ENCODE measurements at places on chromosomes 12 and 14. TPM values are rescaled to one million over a fixed set of nuclear protein-coding genes. Genes with fewer than 3 reads are reported as not detected.

DNA sequence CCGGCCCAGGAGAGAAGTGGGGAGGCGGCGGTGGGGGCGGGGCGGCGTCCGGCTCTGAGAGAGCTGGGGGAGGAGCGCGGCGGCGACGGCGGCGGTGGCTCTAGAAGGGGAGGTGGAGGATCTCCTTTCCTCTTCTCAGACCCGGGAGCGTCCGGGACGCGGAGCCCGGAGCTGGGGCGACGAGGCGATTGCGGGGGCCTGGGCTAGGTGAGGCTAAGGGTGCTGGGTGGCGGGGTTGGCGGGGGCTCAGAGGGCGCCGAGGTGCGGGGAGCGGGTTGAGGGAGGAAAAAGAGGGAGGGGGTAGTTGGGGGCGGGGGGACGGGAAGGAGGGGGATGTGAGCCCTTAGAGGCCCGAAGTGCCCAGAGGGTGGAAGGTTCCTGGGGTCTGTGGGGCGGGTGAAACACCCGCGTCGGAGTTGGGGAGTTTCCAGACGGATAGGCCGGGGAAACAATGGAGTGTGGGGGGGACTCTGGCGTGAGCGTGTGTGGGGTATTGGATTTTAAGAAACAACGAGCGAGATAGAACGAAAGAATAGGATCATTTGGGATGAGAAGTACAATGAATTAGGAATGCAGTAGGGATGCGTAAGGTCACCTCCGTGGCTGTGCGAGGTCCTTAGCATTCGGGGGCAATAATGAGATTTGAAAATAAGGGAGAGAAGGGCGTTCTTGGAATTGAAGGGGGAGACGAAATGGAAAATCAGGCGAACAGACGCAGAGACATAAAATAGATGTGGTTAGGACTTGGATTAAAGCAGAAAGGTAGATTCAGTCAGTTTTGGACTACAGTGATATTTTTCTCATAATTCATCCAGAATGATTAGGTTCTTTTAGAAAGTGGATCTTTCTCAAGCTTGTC lies at the start of gene SPATS2:
Gene SPATS2 (plus strand): TSS at position 82 of the 859 bp plus-strand sequence. CDS start 93,551 bp downstream, outside the sequence.
- H3K27me3 ChIP-seq = no peaks in the 10 kb centered on the region
- no peak for DNase-seq
- H3K36me3 ChIP-seq = no peaks in the 10 kb centered on the region
- peak within 1 kb of the TSS; percentile 90 for H3K4me3 ChIP-seq

- no peak overlapping the region for H3K27ac ChIP-seq
- DNase-seq = no peak
- H3K4me1 ChIP-seq = no peaks in the 10 kb centered on the region
- H3K27me3 ChIP-seq = no peaks in the 10 kb centered on the region
Observed at GRCh38 chr14:70008284-70009262, 129.4 kb downstream of the SMOC1 start.

- no peaks in the 10 kb centered on the region for H3K4me1 ChIP-seq
- no peak overlapping the region for H3K27ac ChIP-seq
- no peaks in the 10 kb centered on the region for H3K36me3 ChIP-seq
- H3K4me3 ChIP-seq = no peak overlapping the region
Observed at GRCh38 chr14:48670939-48671338, 915.2 kb downstream of the RPS29 start.

Gene ST8SIA1
- 6.0 TPM for total RNA-seq

GRCh38 chr12:167959-168600 lies 45.9 kb downstream of the SLC6A12 start:
- H3K4me1 ChIP-seq = no peaks in the 10 kb centered on the region
- no peak for DNase-seq
- H3K36me3 ChIP-seq = no peaks in the 10 kb centered on the region
- H3K4me3 ChIP-seq = no peak overlapping the region
- no peaks in the 10 kb centered on the region for H3K27me3 ChIP-seq

Gene KMT2D
- 129 TPM for total RNA-seq

DNA sequence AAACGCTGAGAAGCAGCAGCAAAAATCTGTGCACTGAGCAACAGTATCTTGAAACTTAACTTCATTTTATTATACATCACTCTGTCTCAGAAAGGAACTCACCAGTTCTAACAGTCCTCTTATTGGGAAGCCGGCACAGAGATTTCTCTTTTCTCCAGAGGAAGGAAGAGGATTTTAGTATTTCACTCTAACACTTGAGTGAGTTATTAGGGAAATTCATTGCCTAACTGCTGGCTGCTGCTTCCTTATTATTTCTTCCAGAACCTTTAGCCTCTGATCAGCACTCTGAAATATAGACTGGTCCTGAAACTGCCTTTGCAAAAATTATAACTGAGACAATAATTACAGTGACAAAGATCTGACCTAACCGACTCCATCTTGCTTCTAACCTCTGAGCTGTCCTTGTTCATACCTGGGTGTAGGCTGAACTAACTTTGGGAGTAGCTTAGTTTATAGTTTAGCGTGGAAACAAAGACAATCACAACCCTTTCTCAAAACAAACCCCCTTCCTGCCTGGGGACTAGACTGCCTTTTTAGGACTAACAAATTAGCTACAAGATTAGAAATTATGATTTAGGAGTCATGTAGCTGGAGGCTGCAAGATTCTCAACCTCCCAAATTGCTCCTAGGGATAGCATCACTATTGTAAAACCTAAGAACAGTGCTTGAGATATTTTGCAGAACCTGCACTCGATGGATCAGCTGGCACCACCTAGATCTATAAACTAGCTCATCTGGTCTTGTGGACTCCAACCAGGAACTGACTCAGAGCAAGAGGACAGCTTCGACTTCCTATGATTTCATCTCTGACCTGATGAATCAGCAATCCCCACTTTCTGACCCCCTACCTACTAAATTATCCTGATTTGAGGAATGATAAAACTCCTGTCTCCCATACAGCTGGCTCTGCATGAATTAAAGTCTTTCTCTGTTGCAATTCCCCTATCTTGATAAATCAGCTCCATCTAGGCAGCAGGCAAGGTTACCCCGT lies 117.5 kb downstream of the DYRK2 start:
- DNase-seq = no peak
- no peak overlapping the region for H3K27ac ChIP-seq
- H3K27me3 ChIP-seq = no peaks in the 10 kb centered on the region
- no peaks in the 10 kb centered on the region for H3K36me3 ChIP-seq

- H3K27me3 ChIP-seq = no peaks in the 10 kb centered on the region
- H3K27ac ChIP-seq = peak overlapping the region; percentile 79
Observed at GRCh38 chr12:67630373-67631088, 18.0 kb upstream of the DYRK2 start.

DNA sequence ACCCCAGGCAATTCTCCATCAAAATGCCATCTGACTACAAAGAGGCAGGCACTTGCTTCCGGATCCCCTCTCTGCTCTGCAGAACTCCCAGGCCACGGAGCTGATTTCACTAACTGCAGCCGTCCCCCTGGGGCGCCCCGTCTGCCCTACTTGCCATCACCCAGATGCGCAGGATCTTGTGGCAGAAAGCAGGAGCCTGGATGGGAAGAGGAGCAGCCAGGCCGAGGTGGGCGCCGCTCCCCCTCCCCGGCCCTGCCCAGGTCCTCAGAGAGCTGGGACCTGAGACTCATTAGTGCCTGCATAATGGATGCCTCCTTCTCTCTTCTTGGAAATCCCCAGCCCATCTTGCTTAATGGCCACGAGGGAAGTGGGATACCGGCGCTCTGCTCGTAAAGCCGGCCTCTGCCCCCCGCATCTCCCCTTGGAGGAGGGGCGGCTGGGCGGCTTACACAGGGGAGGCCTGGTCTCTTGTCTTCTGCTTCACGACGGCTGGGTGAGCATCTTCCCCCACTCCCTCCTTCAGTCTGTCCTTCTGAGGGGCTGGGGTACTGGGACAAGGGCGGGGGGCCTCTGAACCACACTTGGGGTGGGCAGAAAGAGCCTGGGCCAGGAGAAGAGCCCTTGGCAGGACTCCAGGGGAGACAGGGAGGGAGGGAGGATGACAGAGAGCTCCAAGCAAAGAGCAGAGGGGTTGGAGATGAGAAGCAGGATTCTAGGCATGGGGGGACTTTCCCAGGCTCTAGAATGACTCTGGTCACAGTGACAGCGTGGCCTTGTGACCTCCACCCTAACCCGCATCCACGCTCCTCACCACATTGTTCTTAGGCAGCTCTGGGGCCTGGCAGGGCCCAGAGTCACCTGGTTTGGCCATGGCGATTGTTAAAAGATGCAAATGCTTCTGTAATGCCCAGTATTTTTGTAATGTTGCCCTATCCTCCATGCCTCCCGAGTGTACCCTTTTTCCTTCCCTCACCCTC lies 19.4 kb upstream of the EML1 start:
- no peaks in the 10 kb centered on the region for H3K27me3 ChIP-seq
- H3K36me3 ChIP-seq = no peaks in the 10 kb centered on the region
- no peaks in the 10 kb centered on the region for H3K4me1 ChIP-seq
- no peak for DNase-seq

DNA sequence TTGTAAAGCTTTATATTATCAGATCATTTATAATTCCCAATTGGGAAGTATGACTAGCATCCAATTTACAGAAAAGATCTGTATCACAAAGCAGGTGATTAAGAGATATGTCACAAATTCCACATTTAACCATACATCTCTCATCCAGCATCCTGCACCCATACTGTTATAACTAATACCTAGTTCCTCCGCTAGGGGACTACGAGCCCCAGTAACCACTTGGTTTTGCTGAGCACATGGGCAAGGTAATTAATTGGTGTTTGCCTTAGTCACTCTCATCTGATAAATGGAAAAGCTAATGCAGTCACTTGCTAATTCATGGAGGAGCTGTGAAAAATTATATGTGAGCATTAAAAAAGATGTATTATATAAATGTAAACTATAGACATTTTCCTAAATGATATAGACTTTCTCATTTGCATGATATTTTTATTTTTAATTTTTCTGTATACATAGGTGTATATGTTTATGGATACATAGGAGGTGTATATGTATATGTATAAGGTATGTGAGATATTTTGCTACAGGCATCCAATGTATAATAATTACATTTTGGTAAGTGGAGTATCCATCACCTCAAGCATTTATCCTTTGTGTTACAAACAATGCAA lies 1031.8 kb downstream of the GALC start:
- no peak for DNase-seq
- no peak overlapping the region for H3K27ac ChIP-seq
- no peaks in the 10 kb centered on the region for H3K27me3 ChIP-seq
- no peaks in the 10 kb centered on the region for H3K4me1 ChIP-seq

DNA sequence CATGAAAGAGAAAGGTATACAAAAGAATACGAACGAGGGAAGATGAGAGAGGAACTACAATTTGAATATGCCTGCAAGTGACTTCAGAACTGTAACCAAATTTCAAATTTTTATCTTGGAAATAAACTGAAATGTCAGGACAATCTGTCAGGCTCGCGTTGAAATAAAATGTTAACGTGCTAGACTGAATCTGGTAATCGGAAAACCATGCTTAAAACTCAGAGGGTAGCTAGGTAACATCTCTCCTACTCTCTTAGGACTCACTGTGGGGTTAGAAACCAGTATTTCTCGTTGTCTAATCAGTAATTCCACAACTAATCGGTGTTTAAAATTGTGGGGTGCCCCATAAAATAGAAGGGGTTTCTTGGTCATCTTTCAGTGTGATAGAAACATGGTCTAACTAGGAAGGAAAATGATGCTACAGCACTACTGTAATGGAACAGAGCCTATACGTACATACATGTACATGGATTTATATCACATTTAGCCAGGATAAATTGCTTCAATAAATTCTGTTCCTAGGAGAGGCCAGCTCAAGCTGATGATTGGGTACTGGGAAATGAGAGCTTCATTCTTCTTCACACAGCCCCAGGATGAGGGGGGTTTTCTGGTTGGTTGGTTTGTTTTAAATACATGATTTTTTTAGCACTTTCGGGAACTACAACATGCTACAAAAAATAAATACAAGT lies 23.9 kb downstream of the ATF7 start:
- no peak overlapping the region for H3K4me3 ChIP-seq
- no peak for DNase-seq
- no peaks in the 10 kb centered on the region for H3K36me3 ChIP-seq
- no peaks in the 10 kb centered on the region for H3K27me3 ChIP-seq
- H3K4me1 ChIP-seq = no peaks in the 10 kb centered on the region

GRCh38 chr14:50647282-50647681 lies 20.8 kb downstream of the SAV1 start:
- no peak overlapping the region for H3K4me3 ChIP-seq
- H3K27me3 ChIP-seq = no peaks in the 10 kb centered on the region
- H3K27ac ChIP-seq = no peak overlapping the region
- no peaks in the 10 kb centered on the region for H3K36me3 ChIP-seq

Gene CLEC6A
- not detected for total RNA-seq

- DNase-seq = no peak
- H3K4me3 ChIP-seq = no peak overlapping the region
- no peaks in the 10 kb centered on the region for H3K27me3 ChIP-seq
Observed at GRCh38 chr12:112514926-112515642, 96.3 kb downstream of the PTPN11 start.

Gene AICDA
- not detected for total RNA-seq

GRCh38 chr12:115268451-115268850 lies 584.5 kb upstream of the TBX3 start:
- H3K27ac ChIP-seq = no peak overlapping the region
- H3K36me3 ChIP-seq = no peaks in the 10 kb centered on the region
- no peaks in the 10 kb centered on the region for H3K27me3 ChIP-seq
- H3K4me3 ChIP-seq = no peak overlapping the region
- H3K4me1 ChIP-seq = no peaks in the 10 kb centered on the region
- no peak for DNase-seq

Gene CCDC197
- 0.38 TPM for total RNA-seq

GRCh38 chr14:51335961-51336723 lies 96.1 kb downstream of the TMX1 start:
- H3K27ac ChIP-seq = no peak overlapping the region
- H3K4me3 ChIP-seq = no peak overlapping the region
- no peaks in the 10 kb centered on the region for H3K36me3 ChIP-seq
- no peaks in the 10 kb centered on the region for H3K4me1 ChIP-seq

Gene SOAT2
- 0.69 TPM for total RNA-seq

DNA sequence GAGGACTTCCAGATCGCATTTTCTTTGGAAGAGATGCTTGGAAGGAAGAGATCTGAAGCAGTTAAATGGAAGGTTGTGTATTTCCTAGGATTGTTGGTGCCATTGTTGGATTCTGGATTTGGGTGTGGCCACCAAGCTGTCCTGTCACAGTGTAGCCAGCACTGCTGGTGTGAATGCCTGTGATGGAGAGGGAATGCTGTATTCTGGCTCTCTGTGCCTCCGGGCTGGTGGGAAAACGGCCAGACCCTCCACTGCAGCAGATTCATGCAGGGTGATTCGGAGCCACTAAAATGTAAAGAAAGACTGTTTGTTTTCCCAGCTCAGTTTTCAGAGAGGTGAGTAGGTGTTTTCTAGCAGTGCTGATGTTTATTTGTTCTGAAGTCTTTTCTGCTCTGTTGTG lies 30.7 kb upstream of the MANSC4 start:
- no peaks in the 10 kb centered on the region for H3K36me3 ChIP-seq
- no peaks in the 10 kb centered on the region for H3K4me1 ChIP-seq
- DNase-seq = no peak
- H3K27me3 ChIP-seq = no peaks in the 10 kb centered on the region

Measured in naive thymus-derived CD4-positive, alpha-beta T cell (primary cell).